Heart right ventricle (tissue), 16 donors: ENCODE measurements at places on chromosomes 2 and 18.

- DNase-seq = no peak
Observed at GRCh38 chr2:113757138-113757657, 756 bp upstream of the SLC35F5 start.

- DNase-seq = no peak
Observed at GRCh38 chr18:49411928-49412327, 48.5 kb downstream of the DYM start.

GRCh38 chr18:40464032-40464431 is 1491.0 kb upstream of the PIK3C3 start:
- no peak for DNase-seq

GRCh38 chr2:60662781-60663180 is 93.3 kb upstream of the PAPOLG start:
- no peak for DNase-seq

DNA sequence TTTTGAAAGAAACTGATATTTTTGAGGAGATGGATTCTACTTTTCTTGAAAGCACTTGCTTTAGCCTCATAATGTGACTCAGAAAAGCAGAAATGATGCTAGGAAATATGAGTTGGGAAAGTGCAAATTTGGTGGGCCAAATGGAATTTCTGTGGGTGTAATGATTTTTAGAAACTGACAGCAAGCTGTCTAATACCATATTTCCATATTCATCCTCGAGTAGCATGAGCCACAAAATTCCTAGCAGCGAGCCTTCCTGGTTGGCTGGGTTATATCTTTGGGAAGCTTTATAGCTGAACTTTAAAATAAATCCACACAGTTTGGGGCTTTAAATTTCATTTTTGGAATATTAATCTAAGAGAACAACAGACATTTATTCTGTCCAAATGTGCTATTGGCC is 190.0 kb downstream of the DSC3 start:
- no peak for DNase-seq

DNA sequence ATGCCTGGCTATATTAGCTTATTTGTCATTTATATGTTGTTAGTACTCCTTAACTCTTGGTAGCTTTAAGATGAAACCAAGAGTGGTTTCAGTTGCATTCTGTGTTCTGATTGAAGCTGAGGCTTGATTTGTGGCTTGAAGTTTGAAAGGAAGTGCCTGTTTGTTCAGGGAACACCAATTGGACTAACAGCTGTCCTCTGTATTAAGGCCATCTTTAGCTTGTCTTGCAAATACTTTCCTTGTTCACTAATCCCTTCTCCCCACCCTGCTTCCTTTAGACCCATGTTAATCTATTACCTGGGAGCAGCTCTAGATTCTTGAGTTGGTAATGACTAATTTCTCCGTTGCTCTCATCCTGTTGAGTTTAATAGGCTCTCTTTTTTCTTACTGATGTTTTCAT is 13.4 kb downstream of the ITGA6 start:
- DNase-seq = no peak

GRCh38 chr2:222672068-222672401 is 577 bp downstream of the MOGAT1 start:
- DNase-seq = no peak

GRCh38 chr18:67778016-67778415 is 261.5 kb upstream of the DSEL start:
- no peak for DNase-seq

DNA sequence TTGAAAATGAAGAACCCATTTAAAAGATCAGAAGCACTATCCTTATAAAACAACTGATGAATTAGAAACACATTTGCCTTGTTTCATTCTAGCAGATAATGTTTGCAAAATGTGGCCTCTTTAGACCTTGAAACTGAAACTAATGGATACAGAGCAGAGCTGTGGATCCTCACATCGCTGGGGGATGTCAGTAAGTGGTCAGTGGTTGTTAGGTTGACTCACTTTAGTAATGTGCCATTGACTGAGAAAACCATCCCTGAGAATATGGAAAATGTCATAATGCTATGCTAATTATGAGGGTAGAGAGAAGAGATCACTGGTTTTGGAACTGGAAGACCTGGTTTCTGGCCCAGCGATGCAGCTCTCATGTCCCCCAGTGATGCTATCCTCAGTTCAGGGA is 176.7 kb downstream of the MYO1B start:
- DNase-seq = no peak

GRCh38 chr2:209771474-209772289 is at the start of gene UNC80:
Gene UNC80 (plus strand): TSS chr2:209771832. CDS start chr2:209772073, 241 bp downstream.
- DNase-seq = peak; percentile 70

- DNase-seq = no peak
Observed at GRCh38 chr18:32980896-32981295, 208.1 kb upstream of the KLHL14 start.

DNA sequence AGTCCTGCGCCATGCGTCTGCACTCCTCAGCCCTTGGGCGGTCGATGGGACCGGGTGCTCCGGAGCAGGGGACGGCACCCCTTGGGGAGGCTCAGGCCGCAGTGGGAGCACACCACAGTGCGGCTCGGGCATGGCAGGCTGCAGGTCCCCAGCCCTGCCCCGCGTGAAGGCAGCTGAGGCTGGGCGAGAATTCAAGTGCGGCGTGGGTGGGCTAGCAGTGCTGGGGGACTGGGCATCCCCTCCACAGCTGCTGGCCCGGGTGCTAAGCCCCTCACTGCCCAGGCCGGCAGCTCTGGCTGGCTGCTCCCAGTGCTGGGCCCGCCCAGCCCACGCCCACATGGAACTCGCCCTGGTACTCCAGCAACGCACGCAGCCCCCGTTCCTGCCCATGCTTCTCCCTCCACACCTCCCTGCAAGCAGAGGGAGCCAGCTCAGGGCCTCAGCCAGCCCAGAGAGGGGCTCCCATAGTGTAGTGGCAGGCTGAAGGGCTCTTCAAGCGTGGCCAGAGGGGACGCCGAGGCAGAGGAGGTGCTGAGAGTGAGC is 198.3 kb upstream of the CNTNAP5 start:
- DNase-seq = no peak

DNA sequence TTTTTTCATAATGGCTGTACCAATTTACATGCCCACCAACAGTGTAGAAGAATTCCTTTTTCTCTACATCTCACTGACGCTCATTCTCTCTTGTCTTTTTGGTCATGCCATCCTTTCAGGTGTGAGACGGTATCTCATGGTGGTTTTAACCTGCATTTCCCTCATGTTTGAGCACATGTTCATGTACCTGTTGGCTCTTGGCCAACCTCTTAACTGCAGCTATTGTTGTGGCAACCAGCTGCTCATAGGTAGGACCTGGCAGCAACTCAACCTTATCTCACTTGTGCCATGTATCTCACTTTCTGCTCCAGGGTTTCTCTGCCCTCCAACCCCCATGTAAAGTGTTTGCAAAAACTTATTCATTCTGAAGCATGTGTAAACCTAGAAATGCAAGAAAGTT is 167.5 kb downstream of the UPP2 start:
- DNase-seq = no peak

GRCh38 chr2:237867465-237867864 is 8.0 kb downstream of the RAMP1 start:
- no peak for DNase-seq

- no peak for DNase-seq
Observed at GRCh38 chr2:68637047-68637446, 6.3 kb upstream of the PROKR1 start.

- DNase-seq = no peak
Observed at GRCh38 chr2:221726894-221727513, 154.9 kb upstream of the EPHA4 start.

DNA sequence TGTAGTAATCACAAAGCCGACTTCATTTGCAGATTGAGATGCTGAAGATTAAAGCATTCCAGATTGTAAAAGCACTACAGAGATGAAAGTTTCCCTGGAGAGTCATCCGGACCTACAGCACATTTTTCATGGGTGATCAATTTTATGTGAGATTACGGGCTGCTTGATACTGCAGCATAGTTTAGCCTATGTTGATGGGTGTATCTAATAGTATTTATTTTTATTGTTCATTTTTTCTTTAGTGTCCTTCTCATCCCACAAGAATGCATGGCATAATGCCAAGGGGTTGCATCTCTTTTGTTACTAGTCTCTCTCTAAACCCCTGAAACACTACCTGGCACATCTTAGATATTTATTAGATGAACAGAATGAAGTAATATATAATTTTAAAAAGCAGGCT is 240.4 kb downstream of the MBD2 start:
- DNase-seq = no peak

DNA sequence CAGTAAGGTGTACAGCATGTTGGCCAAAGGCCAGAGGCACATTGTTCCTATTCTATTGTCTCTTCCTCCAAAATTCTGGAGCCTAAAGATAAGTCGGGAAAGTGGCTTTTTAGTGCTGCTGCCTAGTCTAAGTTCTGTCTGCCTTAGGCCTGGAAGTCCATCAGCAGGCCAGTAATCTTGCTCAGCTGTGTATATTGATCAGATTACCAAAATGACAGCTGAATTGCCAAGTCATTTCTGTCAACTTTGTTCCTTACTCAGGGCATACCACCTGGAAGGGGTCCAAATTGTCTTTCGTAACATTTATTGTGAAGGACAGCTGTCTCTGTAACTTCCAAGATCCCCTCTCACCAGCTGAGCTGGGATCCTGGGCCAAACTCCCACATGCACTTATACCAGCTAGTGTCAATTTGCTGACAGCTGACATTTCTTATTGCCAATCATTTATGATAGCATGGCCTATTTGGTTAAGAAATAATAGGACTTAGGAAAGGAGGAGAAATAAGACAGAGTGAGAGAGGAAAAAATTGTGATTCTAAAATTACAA is 116.8 kb upstream of the FSHR start:
- no peak for DNase-seq

GRCh38 chr2:182717416-182717815 is 1.4 kb downstream of the DNAJC10 start:
- no peak for DNase-seq

DNA sequence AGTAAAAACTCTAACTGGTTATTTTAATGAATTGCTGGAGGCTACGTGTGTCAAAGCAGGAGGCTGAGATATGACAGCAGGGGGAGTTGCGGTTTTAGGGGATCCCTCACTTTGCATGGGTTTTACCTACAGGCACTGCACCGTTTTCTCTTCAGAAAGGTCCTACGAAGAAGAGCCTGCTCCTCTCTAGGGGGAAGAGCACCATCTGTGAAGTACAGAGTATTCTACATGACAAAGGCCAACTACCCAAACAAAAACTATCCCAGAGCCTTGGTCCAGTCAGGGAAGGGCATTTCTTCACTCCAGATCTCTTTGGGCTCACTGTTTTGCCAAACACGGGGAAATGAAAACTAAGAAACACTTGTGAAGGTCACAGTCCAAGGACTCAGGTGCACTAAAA is 696.7 kb upstream of the SOX11 start:
- DNase-seq = no peak

DNA sequence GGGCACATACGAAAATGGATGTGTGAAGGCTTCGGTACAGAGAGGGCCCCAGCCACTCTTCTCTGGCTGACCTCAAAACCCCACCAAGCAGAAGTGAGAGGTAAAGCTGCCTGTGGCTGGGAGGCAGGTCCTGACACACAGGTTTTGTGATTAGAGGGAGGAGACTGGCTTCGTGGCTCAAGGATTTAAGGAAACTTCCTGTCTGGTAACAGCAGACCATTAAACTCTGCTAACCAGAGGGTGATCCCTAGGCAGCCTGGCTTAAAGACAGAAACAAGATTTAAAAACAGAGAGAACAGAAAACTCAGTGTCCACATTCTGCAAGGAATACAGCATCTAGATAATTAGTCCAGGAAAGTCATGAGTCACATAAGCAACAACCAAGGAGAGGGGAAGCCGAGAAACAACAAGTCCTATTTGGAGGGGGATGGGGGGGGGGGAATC is 101.9 kb downstream of the NFATC1 start:
- no peak for DNase-seq

GRCh38 chr2:201949181-201949926 is 84.3 kb upstream of the FZD7 start:
- no peak for DNase-seq

- no peak for DNase-seq
Observed at GRCh38 chr18:63097178-63097577, 222.4 kb downstream of the BCL2 start.

DNA sequence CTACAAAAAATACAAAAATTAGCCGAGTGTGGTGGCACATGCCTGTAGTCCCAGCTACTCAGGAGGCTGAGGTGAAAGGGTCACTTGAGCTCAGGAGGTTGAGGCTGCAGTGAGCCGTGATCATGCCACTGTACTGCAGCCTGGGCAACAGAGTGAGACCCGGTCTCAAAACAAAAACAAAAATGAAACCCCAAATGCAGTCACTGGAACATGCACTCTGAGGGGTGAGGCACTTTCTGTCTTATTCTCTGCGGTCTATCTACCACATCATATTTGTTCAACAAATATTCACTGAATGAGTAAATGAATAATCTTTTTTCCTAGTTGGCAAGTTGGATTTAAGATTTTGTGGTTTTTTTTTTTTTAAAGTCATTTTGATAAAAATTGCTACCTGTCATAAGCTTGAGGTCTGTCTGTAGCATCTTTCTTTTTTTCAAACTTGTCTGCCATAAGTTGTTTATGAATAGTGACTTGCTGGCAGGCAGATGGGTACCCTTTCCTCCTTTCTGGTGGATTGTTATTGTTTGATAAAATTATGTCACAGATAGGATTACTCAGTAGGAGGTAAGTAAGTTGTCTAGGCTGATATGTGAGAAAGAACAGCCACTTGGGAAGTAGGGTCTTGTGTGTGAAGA is 11.8 kb downstream of the CHRNA1 start:
- DNase-seq = no peak

DNA sequence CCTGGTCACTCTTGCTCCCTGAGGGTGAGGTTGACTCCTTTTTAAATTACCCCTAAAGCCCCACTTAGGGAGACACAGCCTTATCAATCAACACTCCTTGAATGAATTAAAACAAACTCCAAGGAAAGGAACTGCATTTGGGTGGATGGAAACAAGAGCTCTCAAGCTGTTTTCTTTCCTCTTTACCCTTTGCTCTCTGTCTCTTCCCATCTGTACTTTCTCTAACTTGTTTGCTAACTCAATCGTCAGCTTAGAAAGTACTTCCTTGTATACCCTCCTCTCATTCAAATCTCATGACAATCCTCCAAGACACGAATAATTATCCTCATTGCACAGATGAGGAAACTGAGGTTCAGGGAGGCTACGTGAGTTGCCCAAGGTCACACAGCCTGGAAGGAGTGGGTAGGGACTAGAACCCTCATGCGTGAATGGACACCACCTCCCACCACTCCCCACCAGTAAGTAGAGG is 32.7 kb downstream of the ZFP36L2 start:
- no peak for DNase-seq

GRCh38 chr2:143607231-143608062 is 478.2 kb downstream of the ARHGAP15 start:
- DNase-seq = no peak
